ENCODE measurements at places on chromosomes 6 and 20.

DNA sequence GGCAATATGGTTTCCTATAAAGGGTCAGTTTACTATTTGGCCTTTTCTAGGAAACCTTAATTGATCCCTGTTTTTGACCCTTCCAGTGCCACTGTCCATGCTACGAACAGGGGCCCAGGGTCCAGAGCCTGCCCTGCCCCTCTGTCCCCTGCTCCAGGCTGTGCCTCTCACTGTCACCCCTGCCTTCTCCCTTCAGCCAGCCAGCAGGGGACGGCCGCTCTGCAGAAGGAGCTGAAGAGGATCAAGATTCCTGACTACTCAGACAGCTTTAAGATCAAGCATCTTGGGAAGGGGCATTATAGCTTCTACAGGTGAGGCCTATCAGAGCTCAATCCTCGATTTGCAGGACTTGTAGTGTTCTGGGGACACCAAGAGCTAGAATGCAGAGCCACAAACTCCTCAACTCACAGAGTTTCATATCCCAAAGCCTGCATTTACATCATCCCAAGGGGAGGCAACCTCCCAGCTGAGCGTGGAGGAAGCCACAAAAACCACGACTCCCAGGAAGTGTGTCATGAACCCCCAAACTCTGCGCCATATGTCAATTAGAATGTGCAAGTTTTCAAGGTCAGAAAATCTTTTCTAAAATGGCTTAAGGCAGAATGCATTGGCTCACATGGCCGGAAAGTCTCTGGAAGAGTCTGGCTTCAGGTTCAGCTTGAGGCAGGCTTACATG, 3.6 kb downstream of the BPI start:
- no peak for DNase-seq

DNA sequence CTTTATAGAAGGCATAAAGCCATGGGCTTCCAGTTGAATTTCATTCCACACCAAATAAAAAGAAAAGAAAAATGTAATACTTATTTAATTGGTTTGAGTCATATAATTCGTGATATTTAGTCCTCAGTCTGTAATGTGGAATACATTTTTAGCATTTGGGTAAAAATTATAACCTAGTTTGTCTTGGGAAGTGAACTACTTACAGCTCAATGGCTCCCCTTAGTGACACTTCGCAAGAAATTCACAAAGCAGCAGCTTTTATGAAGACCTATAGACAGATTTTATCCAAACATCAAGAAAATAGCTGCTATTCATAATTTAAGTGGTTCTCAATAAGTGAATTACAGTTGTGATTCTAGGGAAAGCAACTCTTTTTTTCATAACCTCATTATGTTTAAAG, 72.1 kb downstream of the RSPO3 start:
- no peak for DNase-seq

- DNase-seq = no peak
Measured at GRCh38 chr6:165186441-165187205, 122.8 kb downstream of the C6orf118 start.

DNA sequence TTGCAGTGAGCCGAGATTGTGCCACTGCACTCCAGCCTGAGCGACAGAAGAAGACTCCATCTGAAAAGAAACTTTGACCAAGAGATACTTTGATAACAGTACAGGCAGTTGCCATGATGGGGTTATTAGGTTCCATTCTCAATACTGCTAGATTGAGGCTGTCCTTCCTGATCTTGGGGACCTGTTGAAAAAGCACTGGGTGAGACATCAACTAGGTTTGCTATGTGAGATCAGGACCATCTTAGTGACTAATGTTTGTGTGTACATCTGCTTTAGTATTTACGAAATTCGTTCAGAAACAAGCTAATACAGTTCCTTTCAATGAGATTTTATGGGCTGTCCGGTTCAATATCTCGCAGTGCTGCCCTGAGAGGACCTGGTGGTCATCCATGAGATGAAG, 2.6 kb downstream of the DSE start:
- DNase-seq = no peak

DNA sequence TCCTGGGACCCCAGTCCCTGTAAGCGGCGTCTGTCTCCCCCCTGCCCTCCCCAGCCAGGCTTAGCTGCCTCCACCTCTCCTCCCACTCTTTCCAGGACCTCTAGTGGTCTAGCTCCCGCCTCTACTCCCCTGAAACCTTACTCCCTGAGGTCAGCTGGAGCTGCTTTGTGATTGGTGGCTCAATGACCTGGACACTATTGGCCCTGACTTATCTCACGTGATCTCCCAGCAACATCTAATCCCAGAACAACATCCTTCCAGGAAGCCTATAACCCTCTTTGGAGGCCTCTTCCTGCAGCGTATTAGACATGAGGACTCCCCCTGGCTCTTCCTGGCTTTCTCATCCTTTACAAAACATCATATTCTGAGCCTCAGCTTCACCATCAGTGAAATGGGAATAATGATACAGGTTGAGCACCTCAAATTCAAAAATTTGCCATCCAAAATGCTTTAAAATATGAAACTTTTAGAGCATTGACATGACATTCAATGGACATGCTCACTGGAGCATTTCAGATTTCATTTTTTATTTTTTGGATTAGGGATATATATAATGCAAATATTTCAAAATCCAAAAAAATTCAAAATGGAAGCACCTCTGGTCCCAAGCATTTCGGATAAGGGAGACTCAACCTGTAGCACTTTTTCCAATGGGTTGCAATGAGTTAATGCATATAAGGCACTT, 16.3 kb upstream of the SRC start:
- no peak for DNase-seq

GRCh38 chr6:20688710-20689500, 154.6 kb downstream of the CDKAL1 start:
- no peak for DNase-seq

GRCh38 chr6:150288456-150288855, 80.4 kb upstream of the IYD start:
- DNase-seq = no peak

GRCh38 chr20:856361-856775, 22.9 kb downstream of the FAM110A start:
- DNase-seq = no peak

DNA sequence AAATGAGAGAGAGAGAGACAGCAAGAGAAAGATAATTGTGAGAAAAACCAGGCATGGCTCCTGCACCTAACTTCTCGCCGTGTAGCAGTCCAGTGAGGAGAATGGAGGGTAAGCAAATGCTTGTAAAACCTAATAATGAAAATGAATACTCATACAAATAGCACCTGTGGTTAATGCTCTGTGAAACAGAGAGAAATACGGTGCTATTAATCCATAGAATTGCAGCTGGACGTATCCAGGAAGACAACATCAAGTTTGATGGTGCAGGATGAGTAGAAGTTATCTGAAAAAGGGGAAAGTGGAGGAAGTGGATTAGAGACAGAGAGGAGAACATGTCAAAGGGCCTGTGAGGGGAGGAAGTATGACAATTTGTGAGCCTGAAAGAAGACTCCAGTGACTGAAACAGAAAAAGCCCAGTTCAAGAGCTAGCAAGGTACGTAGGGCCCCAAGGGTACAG, 89.4 kb upstream of the PAK5 start:
- DNase-seq = no peak

DNA sequence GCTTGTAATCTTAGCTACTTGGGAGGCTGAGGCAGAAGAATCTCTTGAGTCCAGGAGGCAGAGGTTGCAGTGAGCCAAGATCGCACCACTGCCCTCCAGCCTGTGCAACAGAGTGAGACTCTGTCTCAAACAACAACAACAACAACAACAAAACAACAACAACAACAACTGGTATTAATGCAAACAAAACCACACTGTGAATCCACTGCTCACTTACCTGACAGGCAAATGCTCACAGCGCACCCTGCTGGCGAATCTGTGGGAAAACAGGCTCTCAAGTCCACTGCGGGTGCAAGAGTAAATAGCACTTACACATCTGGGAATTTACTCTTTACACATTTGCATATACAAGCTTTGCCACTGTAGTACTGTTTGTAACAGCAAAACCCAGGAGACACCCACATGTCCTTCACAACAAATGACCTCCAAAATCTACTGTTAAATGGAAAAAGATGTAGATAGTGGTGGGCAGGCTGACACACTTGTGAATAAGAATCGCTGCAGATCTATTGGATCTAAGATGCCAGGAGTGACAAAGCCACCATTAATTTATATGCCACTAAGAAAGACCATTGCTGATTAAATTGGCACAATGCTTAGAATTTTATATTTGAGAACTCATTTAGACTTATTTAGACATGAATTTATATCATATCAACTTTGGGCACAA, 29.3 kb downstream of the NSFL1C start:
- DNase-seq = peak; percentile 63

DNA sequence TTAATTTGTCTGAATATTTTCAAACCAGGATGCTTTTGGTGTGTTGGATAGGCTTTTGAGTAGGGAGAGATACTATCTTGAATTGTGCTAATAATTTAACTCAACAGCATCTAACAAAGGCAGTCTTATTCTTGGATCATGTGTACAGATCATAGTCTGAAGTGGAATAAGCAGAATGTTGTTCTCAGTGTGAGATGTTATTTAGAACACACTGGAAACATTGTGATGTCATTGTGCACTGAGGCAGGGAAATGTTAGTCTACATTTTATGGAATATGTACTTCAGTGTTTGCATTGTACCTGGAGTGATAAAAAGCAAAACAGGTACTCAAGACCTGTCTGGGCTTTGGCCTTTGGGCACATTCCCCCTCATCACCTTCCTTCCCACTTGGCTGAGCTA, 35.0 kb downstream of the RNF144B start:
- DNase-seq = no peak

DNA sequence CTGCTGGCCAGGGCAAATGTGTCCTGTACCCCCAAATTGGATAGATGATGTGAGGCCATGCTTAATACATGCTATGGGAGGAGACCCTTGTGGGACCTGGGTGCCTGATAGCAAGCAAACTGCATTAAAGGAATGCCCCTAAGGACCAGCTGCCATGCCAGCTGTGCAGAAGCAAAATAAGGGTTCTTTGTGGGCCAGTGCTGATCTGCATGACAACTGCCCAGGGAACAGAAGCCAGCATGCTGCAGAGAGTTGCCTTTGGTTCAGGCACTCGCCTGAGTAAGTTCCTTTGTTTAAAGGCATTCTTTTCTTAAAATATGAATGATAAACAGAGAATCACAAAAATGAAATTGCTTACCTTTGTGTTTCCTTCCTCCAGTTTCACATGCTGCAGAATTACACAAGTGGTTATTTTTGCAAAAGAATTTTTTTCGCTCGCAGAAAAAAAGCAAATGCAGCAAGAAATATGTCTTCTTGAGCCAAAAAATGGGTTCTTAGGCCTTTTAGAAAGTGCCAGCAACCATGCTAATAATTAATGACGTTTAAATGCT, 6.9 kb upstream of the SYNDIG1 start:
- no peak for DNase-seq

- DNase-seq = no peak
Measured at GRCh38 chr20:62994869-62995281, 11.9 kb downstream of the BHLHE23 start.

DNA sequence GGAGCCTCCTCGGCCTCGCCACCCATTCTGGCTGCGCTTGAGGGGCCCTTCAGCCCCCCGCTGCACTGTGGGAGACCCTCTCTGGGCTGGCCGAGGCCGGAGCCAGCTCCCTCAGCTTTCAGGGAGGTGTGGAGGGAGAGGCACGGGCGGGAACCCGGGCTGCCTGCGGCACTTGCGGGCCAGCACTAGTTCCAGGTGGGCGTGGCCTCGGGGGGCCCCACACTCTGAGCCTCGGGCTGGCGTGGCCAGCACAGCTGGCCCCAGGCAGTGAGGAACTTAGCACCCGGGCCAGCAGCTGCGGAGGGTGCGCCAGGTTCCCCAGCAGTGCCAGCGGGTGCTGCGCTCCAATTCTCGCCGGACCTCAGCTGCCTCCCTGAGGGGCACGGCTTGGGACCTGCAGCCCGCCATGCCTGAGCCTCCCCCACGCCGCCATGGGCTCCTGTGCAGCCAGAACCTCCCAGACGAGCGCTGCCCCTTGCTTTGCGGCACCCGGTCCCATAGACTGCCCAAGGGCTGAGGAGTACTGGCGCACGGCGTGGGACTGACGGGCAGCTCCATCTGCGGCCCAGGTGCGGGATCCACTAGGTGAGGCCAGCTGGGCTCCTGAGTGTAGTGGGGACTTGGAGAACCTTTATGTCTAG, 6.5 kb downstream of the MUC22 start:
- DNase-seq = no peak

GRCh38 chr6:5314191-5314865, 53.0 kb downstream of the FARS2 start:
- DNase-seq = no peak

DNA sequence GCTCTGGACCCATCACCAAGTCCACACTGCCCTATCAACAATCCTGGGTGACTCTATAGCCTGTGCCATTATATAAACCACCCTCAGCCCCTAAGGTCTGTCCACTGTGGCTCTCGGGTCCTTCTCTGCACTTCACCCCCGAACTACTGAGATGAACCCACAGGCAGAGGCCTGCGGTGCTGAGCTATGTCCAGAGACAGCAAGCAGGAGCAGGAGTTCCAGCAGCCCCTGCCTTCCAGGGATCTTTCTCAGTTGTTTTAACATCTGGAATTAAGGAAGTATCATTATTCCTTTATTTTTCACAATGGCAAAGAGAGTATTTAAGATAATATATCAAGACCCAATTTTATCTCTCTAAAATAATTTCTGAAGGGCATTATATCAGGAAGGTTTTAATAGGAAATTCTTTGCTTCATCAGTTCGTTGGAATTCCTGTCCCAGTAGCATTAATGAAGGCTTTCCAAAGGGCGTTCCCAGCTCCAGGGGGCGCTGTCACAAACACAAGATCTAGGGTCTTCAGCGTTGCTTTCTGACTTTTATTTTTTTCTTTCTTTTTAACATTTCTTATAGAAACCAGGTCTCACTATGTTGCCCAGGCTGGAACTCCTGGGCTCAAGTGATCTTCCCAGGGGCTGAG, 27.3 kb downstream of the RRBP1 start:
- no peak for DNase-seq

DNA sequence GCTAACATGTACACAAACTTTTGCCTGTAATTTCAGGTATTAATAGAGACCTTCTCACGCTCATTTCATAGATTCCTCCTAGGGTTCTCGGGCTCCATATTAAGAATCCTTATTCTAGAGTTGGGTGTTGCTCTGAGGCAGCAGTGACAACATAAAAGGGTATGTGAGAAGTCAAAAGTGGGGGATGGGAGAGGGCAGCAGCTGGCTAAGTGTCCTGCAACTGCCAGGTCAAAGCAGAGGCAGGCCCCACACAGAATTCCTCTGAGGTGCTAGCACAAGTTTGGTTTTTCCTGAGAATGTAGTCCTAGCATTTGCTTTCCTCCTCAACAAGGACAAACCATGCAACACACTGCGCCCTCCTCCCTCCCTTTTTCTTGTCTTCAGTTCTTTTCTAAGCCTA, 4.6 kb downstream of the NSFL1C start:
- no peak for DNase-seq

DNA sequence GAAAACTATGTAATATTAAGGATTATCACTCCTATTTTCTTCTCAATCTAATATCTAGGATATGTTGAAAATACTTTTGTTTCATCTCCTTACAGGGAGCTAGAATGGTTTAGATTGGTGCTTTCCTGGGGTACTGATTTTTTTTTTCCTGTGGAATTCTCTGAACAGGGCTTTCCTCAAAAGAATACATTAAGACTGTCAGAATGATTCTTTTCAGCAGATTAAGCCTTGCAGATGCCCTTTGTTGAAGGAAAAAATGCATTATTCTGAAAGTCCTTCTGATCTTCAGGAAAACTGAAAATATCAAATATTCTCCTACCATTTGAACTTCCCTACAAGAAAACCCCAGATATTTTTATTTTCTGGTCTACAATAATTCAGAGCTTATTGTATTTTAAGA, 178.9 kb downstream of the SOX4 start:
- DNase-seq = no peak

- DNase-seq = no peak
Measured at GRCh38 chr6:142356201-142356883, 54.5 kb downstream of the ADGRG6 start.

GRCh38 chr20:32599783-32600340, 14.7 kb upstream of the NOL4L start:
- DNase-seq = no peak

Data from mesothelial cell of epicardium (in vitro differentiated cells).